ENCODE measurements at places on chromosomes 2 and 18.

- no peak for DNase-seq
Measured at GRCh38 chr2:3703757-3704355, 481 bp downstream of the DCDC2C start.

GRCh38 chr2:33350632-33351031 lies 125.8 kb upstream of the RASGRP3 start:
- no peak for DNase-seq

DNA sequence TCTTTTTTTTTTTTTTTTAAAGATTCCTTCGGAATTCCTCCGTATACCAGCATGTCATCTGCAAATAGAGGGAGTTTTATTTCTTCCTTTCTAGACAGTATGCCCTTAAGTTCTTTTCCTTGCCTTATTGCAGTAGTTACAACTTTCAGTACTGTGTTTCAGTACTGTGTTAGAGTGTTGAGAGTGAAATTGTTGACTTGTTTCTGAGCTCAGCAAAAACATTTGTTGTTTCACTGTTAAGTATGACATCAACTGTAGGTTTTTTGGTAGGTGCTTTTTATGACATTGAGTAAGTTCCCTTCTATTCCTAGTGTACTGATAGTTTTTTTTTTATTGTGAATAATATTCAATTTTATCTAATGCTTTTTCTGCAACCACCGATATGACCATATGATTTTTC lies 43.9 kb downstream of the ACVR2A start:
- no peak for DNase-seq

GRCh38 chr2:16798472-16798871 lies 132.8 kb upstream of the CYRIA start:
- DNase-seq: no peak

DNA sequence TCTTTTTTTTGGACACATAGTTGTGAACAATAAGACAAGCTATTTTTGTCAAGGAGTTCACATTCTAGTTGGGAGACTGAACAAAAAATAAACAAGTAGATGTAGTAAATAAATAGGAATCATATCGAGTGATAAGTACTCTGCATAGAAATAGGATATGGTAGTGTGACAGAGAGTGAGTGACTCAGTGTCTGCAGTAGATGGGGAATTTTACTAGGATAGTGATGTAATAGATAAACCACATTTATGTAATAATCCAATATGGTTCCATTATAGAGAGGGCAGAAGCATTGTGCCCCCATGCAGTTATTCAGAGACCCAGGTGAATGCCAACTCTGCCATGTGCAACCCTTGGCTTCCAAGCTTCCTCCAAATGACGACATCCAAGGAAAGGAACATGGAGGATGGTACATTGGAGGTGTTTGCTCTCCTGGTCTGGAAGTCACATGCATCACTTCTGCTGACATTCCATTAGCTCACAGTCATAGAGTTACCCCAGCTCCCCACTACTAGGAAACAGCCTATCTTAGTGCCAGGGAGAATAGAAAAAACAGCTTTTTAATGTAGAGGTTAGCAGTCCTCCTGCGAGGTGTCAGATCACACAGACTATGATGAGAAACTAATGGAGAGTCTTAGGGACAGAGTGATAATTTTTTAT lies 595.4 kb downstream of the NYAP2 start:
- no peak for DNase-seq

DNA sequence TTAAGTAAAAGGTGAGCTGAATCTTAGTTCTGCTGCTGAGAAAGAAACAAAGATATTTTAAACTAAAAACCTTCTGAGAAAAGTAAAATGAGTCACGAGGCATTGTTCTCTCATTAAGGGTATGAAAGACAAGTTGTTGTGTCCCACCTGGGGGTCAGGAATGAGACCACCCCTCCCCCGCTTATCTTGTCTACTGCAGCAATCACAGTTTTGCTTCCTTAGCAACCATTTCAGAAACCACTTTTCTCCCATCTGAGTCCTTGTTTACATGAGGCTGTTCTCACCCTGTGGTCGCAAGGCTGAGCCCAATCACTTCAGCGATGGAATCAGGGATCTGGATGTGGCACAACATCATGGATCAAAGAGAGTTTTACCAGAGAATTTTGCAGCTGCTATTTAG lies 377.6 kb upstream of the NETO1 start:
- no peak for DNase-seq

- no peak for DNase-seq
Measured at GRCh38 chr18:25047421-25047820, 304.5 kb downstream of the ZNF521 start.

DNA sequence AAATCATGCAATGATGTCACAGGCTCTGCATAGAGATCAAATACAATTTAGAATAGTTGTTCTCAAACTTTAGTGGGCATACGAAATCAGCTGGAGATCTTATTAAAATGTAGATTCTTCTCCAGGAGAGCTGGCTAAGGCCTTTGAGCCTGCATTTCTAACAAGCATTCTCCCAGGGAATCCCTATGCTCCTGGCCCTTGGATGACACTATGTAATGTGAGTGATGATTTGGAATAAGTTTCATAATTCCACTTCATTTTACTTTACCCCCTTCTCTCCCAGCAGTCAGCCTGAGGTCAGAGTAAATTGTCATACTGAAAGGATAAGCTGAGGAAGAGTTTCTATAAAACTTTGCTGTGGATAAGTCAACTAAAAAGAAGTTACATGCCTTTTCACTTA lies 189.1 kb downstream of the UBE2E3 start:
- no peak for DNase-seq
